ENCODE measurements at places on chromosomes 7 and 10.

DNA sequence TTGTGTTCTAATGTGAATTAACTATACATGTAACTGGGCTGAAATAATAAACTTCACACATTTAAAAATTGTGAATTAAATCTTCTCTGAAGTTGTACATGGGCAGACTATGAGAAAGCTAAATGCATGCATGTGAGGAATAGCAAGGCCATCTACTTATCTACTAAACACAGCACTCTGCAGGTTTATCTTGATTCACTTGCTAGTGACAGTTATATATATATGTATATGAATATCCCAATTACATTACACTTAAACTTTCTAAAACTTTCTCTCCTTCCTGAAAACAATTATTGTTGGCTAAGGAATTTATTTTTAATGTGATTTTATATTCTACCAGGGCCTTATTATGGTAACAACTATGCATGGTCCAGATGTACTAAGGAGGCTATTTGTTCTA lies 5.1 kb upstream of the SP4 start:
- no peak for DNase-seq

- no peak for DNase-seq
These were observed 60.4 kb downstream of the TPST1 start for GRCh38 chr7:66265566-66265965.

DNA sequence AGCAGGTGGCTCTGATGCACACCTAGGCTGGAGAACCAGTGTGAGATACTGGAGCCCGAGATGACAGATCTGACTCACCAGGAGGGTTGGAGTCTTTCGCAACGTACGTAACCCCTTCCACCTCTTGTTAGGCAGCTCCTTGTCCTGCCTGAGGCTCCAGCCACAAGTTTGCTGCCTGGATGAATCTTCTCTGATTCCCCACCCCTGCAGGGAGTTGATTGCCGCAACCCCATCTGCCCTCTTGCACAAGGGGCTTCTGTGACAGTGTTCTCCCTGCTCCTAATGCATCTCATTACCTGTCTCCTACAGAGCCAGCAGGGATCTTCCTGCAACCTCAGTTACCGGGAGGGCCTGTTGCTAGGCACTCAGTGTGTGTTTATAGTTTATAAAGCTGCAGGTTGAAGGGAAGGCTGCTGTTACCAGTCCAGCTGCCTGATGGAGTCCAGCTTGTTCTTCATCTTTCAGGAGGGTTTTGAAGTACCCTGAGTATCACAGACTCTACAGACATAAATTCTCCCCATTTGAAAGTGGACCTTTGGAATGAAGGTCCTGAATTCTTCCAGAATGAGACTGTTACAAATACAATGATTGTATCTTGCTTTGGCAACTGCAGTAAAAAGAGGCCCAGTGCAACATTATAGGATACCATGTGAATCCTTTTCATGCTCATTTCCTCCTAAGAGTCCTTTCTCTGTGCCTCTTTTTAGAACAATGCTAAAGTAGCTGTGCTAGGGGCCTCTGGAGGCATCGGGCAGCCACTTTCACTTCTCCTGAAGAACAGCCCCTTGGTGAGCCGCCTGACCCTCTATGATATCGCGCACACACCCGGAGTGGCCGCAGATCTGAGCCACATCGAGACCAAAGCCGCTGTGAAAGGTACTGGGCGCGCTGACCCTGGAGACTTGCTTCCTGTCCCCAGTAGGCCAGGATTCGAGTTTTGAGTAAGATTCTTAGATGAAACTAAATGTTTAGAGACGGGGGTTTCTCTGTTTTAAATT lies 6.5 kb downstream of the MDH2 start:
- no peak for DNase-seq

- no peak for DNase-seq
These were observed 1.4 kb upstream of the CALD1 start for GRCh38 chr7:134777908-134778580.

DNA sequence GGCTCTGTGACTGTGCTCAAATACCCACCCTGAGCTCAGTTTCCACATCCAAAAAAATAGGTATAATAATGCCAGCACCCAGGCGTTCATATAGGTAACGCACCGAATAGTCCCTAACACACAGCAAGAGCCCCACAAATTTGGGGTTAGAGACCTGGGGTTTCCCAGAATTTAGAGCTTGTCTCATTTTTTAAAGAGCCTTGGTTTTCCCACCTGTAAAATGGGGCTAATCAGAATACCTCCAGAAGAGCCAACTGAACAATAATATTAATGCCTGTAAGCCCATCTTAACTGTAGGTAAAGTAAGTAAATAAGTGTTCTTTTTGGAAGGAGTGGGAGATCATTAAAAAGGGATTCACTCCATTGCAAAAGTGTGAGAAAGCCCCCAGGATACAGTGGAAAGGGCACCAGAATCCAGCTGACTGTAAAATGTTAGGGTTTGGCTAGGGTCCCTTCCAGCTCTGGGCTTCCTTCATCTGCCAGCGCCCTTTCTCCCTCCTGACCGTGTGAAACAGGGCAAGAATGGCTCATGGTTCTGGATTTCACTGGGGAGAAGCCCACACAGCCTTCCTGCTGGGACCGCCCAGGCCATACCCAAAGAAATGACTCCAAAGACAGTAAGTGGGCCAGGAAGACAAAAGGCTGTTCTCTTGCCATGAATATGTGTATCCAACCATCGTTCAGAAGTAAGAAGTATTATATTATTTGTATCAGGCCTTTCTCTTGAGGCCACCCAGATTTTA lies 2.1 kb downstream of the MTURN start:
- DNase-seq: no peak

GRCh38 chr7:25117226-25118047 lies 7.6 kb downstream of the CYCS start:
- peak; percentile 39 for DNase-seq

- no peak for DNase-seq
These were observed 220.8 kb downstream of the LRMDA start for GRCh38 chr10:75652146-75652740.

- no peak for DNase-seq
These were observed 747.3 kb downstream of the LRMDA start for GRCh38 chr10:76178532-76179292.

- peak; percentile 2 for DNase-seq
These were observed 107.1 kb downstream of the RAB18 start for GRCh38 chr10:27611236-27611635.

DNA sequence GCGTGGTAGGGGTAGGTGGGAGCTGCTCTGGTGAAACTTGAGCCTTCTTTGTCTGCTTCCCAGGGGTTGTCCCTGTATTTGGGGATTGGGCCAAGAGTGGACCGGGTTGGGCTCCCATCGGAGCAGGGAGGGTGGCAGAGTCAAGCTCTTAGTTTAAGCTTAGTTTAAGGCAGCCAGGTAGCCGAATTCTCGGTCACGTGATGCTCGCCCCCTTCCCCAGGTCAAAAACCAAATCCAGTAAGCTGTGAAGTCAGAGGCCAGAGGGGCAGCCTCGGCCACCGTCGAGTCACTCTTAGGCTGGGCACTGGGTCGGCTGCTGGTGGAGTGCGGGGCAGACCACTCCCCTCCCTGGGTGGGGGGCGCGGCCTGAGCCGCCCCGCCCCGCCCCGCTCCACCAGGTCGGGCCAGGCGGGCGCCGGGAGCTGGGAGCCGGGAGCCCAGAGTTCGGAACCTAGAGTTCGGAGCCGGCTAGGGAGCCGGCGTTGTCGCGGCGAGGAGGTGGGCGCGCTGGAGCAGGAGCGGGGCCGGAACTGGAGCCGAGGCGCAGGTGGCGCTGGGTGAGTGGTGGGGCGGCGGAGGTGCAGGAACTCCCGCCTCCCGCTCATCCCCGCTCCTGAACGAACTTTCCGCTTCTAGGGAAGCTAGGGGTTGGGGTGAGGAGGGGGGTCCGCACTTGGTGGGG lies 2.8 kb upstream of the LZTS2 start:
- no peak for DNase-seq

GRCh38 chr7:986766-987751 lies 4.1 kb downstream of the CYP2W1 start:
- DNase-seq: no peak

- peak; percentile 80 for DNase-seq
These were observed at the start of gene AIFM2 for GRCh38 chr10:70132098-70133029. AIFM2 (minus strand) TSS chr10:70132825; CDS start chr10:70124084, 8,741 bp downstream.

GRCh38 chr10:124998624-124999291 lies 56.8 kb downstream of the ZRANB1 start:
- DNase-seq: no peak

GRCh38 chr7:134692344-134692705 lies 45.7 kb downstream of the BPGM start:
- DNase-seq: no peak

GRCh38 chr7:29649876-29650275 lies 86.2 kb downstream of the PRR15 start:
- no peak for DNase-seq

DNA sequence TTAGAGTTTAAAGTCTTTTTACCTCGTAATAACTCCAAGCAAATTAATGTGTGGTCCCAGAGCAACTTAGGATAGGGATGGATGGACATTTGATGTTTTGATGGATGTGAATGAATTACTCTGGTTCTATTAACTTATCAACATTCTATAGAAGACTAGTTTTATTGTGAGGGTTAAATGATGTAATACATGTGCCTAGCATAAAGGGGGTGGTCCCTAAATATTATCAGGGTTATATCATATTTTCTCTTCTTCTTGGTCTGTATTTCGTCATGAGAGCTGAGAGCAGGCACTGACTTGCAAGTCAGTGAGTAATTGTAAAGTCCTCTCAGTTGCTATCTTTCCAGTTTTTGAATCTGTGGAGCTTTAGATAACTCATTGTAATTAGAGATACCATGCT lies 219.3 kb downstream of the GATA3 start:
- DNase-seq: no peak

DNA sequence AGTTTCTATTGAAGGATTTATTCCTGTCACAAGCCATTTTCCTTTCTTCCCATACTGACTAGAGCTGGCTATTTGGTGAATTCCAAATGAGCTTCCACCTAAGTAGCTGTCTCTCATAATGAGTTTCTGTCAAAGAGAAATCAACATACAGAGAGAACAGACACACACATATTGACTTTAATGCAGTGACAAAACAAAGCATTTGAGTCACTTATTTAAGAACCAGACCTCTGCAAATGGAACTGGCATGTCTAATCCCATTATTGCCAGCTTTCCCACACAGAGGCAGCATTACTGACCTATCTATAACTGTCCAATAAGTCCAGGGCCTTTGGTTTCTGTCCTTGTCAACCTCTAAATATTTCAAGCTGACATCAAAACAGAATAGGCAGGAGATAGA lies 179.3 kb upstream of the CSTF2T start:
- no peak for DNase-seq

DNA sequence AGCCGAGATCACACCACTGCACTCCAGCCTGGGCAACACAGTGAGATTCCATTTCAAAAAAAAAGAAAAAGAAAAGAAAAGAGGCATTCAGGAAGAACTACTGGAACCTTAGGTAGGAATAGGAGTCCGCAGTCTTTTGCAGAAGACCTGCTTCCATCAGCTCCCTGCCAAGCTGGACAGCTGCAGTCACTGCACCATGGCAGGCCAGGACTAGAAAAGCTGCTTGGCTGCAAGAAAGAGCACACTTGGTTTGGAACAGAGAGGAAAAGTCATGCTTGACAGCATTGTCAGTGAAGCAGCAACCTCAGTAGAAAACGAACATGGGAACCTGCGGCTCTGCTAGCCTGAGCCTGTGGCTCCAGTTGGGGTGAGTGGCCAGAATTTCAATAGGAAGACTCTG lies 104.3 kb downstream of the MARCHF5 start:
- DNase-seq: no peak
